GM13977 (cell line): ENCODE measurements at places on chromosomes 6 and 20.

- no peak for DNase-seq
These were observed 100.2 kb upstream of the TIAM2 start for GRCh38 chr6:154894902-154895301.

GRCh38 chr6:4066029-4066755 lies 12.7 kb downstream of the FAM217A start:
- DNase-seq = no peak

DNA sequence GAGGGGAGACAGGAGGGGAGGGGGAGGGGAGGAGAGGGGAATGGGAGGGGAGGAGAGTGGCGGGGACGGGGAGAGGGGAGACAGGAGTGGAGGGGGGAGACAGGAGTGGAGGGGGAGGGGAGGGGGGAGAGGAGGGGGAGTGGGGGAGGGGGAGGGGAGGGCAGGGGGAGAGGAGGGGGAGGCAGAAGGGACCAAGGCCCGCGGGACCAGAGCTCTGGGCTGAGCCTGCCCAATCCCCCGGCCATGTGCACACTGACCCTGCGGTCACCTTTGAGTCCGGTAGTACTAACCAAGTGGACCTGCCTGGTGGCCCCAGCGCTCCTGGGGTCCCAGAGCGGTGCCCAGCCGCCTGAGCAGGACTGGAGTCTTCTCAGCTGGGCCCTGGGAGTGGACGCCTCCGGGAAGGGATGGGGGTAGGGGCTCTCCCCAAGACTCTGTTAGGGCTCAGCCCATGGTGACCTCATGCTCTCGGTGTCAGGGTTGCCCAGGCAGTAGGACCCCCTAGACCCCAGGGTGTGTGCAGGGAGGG lies 471 bp upstream of the KCNQ2 start:
- no peak for DNase-seq

DNA sequence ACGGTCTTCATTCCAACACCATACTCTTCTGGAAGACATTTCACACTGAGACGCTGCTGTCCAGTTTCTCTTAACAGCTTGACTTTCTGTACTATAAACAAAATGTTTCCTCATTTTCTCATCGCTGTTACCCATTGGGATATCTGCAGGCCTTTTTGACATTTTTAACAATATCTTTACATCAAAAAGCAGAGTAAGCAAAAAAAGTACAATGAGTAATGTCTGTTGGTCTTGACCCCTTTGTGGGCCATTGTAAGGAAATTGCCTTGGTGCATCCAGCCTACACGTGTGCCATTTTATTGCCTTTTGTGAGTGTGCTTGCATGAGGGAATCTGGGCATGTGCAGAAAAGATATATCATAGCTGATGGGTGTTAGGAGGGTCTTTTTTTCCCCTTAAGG lies 129.1 kb upstream of the MANEA start:
- no peak for DNase-seq

DNA sequence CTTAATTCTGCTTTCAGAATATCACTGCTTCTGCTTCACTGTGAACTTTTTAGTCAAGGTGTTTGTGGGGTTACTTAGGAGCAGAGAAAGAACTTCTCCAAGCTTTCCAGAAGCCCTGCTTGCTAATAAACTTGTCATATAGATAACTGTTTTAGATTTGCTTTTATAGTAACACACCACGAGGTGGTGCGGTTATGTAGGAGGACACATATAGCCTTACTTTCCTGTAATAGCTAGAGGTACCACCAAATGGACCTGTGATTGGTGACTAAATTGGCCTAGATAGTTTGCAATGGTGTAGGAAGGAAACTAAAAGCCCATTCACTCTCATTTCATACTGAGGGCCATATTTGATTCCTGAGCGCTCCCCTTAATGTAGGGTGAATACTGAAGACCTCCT lies 52.3 kb upstream of the BCLAF1 start:
- no peak for DNase-seq

GRCh38 chr6:101294676-101295075 lies 98.8 kb upstream of the GRIK2 start:
- DNase-seq = no peak

DNA sequence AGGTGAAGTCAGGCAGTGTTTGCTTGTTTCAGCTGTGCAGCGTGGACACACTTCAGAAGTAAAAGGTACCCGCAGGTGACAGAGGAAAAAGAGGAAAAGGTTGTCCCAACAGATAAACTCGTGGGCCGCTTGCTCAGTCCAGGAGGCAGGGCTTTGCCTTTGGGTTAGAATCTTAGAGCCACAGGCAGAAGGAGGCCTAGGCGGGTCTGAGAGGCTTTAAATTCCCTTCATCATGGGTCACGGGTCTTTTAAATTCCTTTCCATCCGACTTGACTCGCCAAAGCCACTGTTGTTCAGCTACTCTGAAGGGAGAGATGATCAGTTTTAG lies 48.2 kb downstream of the AGPAT4 start:
- no peak for DNase-seq

DNA sequence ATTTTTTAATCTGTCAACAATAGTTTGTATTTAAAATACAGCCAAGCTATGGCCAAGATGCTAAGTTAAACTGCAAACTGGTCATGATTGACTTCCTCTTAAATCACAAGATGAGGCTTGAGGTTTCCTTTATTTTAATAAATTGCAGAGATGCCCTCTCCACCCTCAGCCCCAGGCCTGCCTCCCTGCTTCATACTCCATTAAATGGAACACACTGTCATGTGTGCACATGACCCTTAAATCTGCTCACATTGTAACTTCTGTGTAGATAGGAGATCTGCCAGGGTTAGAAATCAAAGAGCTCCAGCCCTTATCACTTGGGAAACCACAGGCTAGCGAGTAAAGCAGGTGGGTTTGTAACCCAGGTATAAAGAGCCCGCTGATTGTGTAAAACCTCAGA lies 20.8 kb downstream of the DUSP22 start:
- DNase-seq = no peak

GRCh38 chr20:51458751-51459439 lies 83.6 kb downstream of the NFATC2 start:
- no peak for DNase-seq

DNA sequence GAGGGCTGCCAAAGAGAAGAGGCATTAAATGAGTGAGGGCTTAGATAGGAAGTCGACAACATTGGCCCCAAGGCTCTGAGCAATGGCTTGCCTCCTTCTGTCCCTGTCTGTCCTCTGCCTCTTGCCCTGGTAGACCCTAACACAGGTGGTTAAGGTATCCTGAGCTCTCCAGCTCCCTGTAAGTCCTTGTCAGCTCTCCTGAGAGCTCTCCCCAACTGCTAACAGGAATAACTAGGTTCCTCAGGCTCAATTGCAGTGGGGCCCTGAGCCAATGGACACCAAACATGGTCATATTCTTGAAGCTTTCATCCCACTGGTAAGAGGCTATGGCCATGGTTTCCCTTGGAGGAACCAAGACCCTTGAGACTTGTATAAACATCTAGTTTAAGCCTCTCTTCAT lies 5.0 kb upstream of the CPNE1 start:
- DNase-seq = no peak

DNA sequence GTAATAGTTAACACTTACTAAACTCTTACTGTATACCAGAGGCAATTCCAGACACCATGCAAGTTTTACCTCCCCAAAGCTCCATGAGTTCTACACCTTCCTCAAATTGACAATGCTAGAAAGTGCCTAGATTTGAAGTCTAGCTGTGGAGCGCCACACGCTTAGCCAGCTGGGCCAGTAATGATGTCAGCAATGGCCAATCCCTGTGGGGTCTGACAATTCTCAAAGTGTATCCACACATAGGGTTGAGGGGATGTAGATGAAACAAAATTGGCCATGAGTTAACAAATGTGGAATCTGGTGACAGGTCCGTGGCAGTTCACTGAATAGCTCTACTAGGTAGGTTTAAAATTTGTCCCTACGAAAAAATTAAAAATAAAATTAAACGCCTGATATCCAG lies 1.3 kb downstream of the ZNF343 start:
- DNase-seq = no peak

DNA sequence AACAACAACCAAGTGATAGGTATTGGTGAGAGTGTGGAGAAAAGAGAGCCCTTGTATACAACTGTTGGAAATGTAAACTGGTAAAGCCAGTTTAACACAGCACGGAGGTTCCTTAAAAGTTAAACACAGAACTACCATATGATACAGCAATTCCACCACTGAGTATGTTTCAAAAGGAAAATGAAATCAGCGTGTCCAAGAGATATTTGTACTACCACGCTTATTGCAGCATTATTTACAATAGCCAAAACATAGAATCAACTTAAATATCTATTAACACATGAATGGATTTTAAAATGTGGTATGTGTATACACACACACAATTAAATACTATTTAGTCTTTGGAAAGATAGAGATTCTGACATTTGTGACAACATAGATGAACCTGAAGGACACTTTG lies 1.1 kb downstream of the PTCHD4 start:
- DNase-seq = no peak

DNA sequence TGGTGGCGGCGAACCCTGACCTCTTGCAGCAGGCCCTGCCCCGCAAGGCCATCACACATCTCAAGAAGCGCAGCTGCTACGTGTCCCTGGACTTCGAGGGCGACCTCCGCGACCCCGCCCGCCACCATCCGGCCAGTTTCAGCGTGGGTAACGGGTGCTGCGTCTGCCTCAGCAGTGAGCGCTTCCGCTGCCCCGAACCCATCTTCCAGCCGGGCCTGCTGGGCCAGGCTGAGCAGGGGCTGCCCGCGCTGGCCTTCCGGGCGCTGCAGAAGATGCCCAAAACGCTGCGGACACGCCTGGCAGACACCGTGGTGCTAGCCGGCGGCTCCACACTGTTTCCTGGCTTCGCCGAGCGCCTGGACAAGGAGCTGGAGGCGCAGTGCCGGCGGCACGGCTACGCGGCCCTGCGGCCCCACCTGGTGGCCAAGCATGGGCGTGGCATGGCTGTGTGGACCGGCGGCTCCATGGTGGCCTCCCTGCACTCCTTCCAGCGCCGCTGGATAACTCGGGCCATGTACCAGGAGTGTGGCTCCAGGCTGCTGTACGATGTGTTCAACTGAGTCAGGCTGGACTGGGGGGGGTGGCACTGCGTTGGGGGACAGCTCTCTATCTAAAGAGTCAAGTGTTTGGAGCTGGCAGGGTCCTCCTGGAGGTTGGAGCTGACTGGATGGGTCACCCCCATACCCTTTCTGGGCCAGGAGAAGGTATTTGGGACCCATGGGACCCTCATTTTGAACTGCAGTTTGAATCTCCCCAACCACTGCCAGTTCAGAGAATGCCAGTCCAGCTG lies 1.1 kb downstream of the ACTL10 start:
- peak; percentile 92 for DNase-seq

DNA sequence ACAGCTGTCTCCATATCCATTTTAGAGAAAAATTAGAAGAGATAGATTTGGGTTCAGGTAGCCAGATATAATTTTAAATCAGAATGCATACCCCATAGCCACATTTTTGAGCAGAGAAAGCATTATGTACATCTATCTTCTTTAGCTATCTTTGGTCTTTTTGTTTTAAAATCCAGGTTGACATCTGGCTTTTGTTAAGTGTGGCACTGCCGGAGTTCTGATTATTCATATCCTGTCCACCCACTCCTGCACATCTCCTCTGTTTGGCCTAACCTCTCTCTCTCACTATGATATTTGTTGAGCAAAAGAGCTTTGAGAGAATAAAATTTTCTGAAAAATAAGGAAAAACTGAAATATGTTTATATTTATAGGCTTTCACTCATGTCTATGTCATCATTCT lies 189.7 kb downstream of the PACRG start:
- DNase-seq = no peak

DNA sequence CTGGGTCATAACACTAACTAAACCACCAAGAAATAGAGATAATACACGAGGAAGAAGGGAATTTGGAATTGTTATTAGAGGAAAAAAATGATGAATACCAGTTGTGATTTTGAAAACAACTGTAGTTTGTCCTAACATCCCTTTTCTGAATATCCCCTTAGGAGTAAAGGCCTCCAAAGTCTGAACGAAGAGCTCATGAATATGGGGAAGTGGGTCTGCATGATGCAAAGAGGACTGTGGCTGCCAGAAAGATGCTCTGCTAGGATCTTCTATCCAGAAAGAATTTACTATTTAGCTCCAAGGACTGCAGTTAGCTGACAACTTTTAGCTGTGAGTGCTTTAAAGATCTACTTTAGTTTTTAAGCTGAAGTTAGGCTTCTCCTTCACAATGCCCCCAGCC lies 308.8 kb upstream of the HS3ST5 start:
- DNase-seq = no peak

- DNase-seq = peak; percentile 62
These were observed 21.8 kb upstream of the NAA20 start for GRCh38 chr20:19995220-19995863.

DNA sequence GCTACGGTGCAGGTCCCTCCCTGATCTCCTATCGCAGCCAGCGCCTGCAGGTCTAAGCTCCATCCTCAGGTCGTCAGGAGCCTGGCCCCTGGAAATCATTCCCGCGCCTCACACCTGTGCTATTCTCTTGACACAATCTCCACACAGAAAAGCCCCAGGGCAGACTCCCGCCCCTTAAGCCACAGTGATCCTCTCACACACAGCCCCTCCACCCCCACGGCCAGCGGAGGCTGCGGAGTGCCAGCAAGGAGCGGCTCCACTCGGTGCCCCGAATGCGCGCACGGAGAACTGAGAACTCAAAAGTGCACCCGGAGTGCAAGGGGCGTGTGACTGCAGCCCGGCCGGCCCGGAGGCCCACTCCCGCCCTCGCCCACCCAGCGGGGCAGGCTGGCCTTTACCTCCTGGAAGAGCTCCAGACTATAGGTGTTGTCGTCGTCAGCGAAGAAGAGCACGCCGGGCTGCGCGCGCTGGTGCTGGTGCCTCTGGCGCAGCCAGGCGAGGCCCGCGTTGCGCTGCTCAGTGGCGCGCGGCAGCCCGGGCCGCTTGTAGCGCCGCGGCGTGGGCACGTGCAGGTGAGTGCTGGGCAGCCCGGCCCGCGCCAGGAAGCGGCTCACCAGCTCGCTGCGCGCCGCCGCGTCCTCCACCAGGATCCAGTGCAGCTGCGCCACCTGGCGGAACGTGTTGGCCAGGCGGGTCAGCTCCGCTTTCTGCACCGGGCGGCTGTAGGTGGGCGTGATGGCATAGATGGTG lies 1.2 kb downstream of the B3GAT2 start:
- DNase-seq = peak; percentile 88

- no peak for DNase-seq
These were observed 62.6 kb upstream of the SIRPG start for GRCh38 chr20:1720226-1720625.
